SJSA1 (cell line): ENCODE measurements at places on chromosomes 12 and 14.
A peak's percentile ranks its signal among the peaks of the same experiment; 100 is the strongest.

GRCh38 chr12:29152981-29153630, 4.0 kb downstream of the FAR2 start:
- DNase-seq: no peak

- no peak for DNase-seq
These were observed 7.5 kb downstream of the GSC start for GRCh38 chr14:94762431-94762830.

- no peak for DNase-seq
These were observed 24.3 kb upstream of the ATF1 start for GRCh38 chr12:50739611-50740010.

- DNase-seq: no peak
These were observed 58.7 kb upstream of the PRMT8 start for GRCh38 chr12:3432176-3432742.

GRCh38 chr12:68453876-68454275, 121.7 kb upstream of the MDM1 start:
- no peak for DNase-seq

GRCh38 chr14:30966415-30967363, 58.8 kb upstream of the AP4S1 start:
- DNase-seq: peak; percentile 85

- DNase-seq: no peak
These were observed 53.1 kb upstream of the CCDC175 start for GRCh38 chr14:59629444-59630287.

DNA sequence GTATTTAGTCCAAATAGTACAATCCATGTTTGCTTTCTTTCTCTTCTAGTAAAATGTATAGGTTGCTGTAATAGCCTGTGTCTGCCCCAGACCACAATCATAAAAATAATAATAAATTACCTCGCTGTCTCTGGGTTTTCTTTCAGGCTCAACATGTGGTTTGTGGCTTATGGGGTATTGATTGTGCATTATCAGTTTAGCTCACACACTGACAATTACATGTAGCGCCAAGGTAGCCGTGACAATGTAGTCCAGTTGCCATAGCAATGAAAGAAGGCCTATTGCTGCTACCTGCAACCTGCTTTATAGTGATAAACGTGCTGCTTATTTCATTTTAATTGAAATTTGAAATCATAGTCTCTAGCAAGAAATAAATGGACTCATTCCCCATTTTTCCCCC, 1009.8 kb downstream of the NRXN3 start:
- no peak for DNase-seq

DNA sequence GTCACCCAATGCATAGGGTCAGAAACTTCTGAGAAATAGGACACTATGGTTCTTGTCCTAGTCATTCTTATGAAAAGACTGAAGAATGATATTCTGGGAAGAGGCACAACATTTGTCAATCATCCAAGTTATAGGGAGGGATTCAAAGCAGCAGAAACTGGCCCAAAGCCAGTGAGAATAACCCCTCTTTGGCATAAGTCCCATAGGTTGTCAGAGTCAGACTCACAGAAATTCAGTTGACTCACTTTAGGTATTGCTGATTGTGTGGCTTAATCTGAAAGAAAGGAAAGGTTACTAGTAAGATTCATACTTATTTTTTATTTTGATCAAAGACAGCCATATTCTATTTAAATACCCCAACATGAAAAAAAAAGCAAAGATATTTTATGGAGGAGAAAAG, 151.0 kb downstream of the SRGAP1 start:
- no peak for DNase-seq

GRCh38 chr12:129532707-129533499, 370.9 kb downstream of the TMEM132D start:
- no peak for DNase-seq

DNA sequence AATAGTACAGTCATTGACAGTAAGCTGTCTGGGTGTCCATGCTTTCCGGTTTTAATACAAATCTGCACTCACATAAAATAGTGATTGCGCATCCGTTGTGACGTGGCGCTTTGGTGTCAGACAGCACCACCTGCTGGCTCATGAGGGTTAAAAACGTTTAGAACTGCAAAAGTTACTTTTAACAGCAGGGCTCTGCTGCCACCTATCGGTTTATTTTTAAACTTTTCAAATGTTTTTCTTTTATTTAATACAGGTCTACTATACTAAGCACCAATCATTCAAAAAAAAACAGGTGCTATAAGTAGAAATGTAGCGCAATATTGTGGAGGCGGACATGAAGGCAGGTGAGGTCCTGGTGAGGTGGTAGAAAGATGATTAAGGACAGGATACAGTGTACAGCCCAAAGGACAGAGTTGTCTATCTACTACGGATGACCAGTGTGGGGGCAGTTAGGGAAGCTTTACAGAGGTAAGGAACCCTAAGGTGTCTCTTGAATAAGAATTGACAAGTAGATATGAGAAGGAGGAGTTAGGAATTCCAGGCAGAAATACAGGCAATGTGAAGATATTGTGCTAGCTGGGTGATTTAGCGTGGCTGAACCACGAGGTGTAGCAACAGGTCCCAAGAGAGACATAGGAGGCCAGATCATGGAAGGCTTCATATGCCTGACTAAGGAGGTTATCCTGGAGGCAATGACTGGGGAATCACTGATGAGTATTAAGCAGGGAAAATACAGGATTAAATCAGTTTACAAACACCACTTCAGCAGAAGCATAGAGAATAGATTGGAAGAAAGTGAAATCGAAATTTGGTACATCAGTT, 91.5 kb upstream of the PRB2 start:
- peak; percentile 58 for DNase-seq

DNA sequence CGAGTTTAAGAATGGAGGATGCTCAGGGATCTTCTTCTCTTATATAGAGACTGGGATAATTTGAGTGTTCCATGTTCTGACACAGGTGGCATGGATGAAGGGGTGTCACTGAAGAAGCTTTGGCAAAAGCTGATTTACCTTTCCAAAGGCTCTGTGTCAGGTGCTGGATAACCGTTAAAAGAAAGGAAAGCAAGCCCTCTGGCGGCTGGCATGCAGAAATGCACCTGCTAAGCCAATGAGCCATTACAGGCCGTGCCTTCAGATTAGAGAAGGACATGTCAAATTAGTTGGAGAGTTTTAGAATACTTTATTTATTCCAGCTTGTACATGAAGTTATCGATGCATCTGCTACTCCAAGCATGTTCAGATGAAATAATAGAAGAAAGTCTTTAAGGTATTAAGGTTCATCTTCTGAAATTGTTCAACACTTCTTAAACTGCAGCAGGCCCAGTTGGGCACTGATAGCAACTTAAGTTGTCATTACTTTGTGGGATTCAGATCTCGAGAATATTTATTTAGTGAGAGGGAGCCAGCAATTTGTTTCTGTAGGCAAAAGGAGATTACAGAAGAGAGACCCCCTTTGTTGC, 678.2 kb downstream of the NRXN3 start:
- no peak for DNase-seq

DNA sequence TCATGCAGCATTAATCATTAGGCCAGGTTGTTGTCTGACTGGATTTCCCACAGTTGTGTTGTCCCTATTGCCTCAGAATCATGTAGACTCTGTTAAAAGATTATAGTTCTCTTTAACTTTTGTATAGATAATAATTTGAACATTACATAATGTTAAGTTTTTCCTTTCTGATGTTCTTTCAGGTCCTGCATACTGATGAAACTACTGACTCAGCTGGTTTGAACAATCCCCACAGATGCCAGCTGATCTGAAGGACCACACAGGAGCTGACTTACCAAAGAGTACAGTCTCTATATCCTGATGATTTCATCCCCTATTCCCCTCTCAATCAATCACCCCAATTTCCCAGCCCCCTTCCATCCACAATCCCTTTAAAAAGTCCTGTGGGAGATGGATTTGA, 341.2 kb upstream of the MGAT4C start:
- DNase-seq: no peak

DNA sequence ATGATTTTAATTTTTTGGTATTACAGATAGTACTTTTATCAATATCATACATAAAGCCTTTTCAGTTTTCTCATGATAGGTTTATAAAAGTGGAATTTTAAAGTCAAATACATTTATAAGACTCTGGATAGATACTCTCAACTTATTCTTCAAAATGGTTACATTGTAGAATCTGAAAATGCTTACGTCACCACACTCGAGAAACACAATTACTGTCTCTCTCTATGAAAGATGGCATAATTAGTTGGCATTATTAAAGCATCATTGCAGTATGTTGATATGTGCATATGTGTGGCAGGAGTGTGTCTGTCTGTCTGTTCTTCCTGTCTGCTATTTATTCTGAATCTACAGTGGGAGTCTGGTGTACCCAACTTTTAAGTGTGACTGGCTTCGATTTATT, 397.1 kb downstream of the SNAPC1 start:
- DNase-seq: no peak

DNA sequence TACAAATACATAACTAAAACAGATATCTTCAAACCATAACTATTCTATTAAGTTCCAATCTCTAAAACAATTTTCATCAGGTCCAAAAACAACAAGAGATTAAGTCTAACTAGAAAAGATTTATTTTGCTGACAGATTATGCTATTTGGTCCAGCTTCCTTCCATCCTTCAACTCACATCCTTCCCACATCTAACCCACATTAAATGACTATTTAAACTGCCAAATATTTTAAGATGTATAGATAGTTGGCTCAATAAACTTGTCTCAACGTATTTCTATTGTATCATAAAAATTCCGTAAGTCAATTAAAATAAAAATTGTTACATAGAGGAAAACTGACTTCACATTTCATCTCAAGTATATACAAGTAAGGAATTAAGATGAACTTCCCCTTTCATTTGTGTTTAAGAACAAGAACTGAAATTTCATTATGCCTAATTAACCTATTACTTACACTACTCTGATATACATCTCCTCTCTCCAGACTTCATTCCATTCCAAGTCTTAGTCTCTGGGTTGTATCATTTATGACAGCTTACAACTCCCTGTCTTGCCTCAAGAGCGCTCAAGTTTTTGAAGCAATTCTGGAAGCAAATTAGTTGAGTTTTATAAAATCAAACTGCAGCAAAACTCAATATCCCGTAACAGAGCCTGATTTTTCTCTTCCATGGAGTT, 25.4 kb downstream of the PAWR start:
- no peak for DNase-seq

DNA sequence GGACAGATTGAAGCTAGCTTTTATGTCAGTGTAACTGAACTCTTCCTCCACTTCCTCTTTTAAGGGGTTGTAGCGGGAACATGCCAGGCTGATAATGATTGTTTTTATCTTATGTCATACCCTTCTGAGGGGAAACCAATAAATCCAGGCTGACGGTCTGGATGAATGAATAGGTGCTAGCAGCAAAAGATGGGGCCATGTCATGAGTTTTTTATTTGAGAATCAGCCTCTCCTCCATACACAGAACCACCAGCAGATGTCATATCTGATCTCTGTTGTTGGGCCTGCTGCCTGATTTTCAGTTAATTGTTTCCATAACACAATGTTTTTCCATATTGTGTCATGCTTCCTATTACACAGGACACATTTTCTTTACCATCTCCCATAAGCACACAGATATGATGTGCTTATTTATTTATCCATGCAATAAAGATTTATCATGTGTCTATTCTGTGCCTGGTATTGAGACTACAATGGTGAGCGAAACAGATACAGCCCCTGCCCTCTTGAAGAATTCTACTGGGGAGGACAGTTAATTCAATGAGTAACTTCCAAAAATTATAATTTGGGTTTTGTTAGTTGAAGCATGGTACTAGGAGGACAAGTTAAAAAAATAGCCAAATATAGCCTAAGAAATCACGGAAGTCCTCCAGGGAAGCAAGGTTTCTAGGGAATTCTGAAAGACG, 33.6 kb upstream of the CRY1 start:
- no peak for DNase-seq

GRCh38 chr12:103269946-103270345, 225.8 kb downstream of the C12orf42 start:
- no peak for DNase-seq

GRCh38 chr12:116529686-116530085, 29.5 kb upstream of the MAP1LC3B2 start:
- no peak for DNase-seq

DNA sequence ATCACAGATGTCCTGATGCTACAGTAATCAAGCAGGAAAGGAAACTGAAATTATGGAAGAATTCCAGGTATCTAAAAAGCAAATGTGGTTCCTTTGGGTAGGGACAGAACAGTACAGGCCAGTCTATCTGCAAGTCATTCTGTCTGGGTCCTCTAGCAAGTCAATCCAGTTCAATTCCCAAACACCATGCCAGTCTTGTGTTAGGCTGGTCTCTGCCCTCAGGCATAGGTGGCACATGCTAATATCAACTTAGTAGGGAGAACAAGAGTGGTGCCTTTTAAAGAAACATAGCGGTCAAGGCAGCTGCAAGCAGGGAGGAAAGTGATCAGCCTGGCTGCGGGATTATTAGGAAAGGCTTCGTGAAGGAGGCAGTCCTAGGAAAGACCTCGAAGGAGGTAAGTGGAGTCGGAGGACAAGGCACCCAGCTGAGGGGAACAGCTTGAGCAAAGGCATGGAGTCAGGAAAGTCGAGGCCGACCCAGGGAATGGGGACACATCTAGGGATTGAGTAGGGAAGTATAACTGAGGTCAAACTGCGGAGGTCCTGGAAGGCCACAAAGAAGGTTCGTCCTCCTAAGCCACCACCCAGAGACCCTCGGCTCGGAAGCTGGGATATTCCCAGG, 3.8 kb upstream of the PLEKHG6 start:
- DNase-seq: no peak

DNA sequence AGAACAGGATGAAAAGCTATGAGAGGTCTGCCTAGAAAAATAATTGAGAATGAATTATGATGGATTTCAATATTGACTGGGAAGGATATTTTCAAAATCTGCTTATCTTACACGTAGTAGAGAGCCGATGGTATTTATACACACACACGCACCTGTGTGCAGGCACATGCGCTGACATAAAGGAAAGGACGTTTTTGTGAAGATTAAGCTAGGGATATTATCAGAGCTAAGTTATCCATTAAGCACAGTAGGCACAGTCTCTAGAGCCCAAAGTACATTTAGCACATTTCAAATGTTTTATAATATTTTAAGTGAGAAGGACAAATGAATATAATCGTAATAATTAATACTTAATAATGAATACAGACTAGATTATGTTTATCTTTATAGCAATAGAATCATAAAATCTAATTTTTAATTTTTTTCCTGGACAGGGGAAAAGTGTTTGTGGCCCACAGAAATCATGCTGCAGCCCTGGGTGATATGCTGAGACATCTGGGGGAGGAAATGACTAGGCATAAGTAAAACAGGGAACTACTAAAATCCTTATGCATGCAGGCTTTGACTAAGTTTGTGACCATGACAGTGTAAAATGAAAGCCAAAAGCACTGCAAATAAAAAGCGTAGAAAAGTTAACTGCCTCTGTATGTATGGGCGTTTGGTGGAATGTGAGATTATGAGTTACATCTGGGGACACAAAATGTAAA, 146.1 kb downstream of the KITLG start:
- DNase-seq: no peak

- no peak for DNase-seq
These were observed 2.2 kb downstream of the ANKRD33 start for GRCh38 chr12:51890133-51890464.
